Renal cortex interstitium (tissue), 15 donors: ENCODE measurements at places on chromosomes 11 and 22.

- no peak for DNase-seq
Measured at GRCh38 chr11:94655291-94655690, 88.1 kb downstream of the PIWIL4 start.

DNA sequence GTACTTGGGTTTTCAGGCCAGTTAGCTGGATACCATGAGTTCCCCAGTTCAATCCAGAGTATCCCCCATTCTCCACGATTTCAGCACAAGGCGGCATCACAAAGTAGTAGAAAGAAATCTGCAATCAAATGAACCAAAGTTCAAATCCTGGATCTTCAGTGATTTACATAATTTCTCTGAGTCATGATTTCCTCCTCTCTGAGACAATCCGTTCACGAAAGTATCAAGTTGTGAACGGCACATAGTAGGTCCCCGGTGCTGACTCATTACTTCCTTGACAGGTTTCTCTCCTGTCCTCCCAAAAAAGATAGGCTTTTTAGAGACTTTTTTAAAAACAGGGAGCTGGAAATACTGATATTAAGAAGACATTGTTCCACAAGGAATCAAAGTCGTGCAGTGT lies 69.1 kb upstream of the AKIP1 start:
- no peak for DNase-seq

DNA sequence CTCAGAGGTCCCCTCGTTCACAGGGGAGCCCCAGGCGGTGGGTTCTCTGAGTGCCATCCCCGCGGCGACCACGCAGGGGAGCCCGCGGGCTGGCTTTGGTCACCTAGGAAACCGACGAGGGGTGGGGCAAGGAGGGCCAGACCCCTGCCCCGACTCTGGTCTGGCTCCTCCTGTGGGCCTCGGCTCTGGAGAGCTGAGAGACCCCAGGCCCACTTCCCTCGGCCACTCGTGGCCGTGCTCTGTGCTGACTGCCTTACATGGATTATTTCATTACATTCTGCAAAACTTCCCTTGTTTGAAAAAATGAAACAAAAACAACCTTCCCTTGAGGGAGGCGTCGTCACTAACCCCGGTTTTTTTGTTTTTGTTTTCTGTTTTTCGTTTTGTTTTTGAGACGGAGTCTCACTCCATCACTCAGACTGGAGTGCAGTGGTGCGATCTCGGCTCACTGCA lies 15.1 kb upstream of the CYTH4 start:
- DNase-seq = no peak

- no peak for DNase-seq
Measured at GRCh38 chr11:67671211-67671520, 3.3 kb downstream of the ALDH3B2 start.

DNA sequence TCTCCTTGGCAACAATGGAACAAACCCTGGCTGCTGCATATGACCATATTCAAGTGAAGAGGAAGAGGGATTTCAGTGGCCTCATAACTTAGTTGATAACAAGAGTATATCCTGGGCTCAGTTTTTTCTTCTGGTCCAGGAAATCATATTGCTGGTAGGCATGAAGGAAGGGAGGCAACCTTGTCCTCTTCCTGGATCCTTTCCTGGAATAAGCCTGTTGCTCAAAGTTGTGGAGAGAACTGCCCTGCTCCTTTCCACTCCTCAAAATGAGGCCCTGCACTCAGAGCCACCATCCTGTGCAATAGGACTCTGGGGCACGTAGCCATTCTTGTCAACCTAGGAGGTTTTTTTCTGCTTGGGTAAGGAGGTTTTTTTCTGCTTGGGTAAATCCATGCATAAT lies 128.7 kb upstream of the PITPNB start:
- no peak for DNase-seq

DNA sequence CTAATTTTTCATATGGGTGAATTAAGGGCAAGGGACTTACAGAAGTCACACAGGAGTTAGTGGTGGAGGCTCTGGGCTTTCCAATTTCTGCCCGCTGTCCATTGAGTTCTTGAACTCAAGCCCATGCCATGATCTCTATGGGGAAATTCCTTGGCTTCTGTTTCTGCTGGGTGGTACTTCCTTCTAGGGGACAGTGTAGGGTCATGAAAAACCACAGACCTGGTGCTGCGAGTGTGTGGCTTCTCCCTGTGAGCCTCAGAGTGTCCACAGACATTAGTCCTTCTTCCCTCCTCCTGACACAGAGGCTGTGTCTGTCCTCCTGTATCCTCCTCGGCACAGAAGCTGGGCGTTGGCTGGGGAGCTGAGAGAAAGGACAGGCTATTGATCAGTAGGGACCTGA lies 6.3 kb upstream of the SEZ6L start:
- no peak for DNase-seq

DNA sequence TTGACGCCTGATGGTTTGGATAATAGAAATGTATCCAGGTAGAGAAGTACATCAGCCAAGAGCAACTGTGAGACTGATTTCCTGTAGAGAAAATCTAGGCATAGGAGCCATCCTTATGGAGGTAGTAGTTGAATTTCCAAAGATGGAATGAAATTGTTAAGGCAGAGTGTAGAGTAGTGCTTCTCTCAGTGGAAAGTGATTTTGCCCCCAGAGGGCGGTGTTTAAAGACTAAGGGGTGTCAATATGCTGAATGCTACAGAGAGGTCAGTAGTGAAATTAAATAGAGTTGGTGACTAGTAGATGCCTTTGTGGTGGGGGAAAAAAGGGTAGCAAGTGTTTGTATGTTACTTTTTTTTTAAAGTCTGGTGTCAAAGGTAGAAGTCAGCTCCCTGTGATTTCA lies 54.5 kb downstream of the TRIM44 start:
- DNase-seq = no peak

- DNase-seq = no peak
Measured at GRCh38 chr11:111213256-111213655, 32.3 kb upstream of the POU2AF2 start.

DNA sequence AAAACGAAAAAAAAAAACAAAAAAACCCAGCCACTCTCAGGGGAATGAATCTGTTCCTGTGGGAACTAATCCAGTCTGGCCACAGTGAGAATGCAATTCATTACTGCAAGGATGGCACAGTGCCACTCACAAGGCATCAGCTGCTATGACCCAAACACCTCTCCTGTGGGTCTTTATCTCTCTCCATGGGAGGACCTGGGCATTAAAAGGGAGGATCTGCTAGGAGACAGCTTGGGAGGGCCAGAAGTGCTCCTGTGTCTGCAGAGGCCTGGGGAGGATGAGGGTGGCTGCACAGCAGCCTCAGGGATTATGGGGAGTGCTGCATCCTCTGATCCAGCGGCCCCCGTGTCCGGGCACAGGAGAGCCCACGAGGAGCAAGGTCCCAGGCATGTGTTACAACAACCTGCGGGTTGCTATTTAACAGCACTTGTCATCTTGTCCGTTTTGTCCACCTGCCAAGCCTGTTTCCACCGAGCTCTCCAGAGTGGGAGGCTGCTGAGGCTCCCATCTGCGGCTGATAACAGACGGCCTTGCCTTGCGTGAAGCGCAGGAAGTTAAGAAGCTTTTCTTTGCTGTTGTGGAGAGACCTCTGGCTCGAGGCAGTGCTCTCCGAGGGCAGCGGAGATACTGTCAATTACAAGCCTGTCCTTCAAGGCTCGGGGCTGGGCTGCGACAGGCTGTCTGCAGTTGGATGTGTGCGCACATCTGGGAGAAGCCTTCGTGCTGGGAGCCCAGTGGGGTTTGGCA lies 97.7 kb downstream of the NXPE2 start:
- DNase-seq = no peak

DNA sequence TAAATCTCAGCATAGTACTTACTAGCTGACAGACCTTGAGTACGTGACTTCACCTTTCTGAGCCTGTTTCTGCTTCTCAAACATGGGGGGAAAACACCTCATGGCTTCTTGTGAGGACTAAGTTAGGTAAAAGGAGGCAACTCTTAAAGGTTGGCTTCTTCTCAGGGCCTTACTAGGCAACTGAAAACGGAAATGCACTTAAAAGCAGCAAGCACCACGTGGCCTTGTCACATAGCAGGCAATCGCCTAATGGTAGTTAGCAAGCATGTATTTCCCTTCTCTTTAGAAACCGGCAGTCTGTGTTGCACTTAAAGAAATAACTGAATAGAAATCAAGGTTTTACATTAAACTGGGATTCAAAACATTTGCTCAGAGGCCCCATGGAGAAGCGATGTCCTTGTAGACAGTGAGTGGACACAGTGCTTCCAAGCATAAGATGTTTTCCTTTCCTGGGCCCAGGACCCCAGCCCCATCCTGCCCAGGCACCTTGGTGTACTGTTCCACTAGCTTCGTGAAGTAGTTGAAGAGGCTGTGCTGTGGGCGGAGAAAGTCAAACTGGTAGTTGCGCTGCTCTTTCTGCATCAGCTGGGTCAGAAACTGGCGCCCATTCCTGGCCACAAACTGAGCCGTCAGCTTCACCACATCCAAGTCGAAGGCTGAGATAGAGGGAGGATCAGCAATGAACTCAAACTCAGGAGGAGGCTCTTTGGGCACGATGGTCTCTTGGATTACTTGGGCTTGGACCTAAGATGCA lies 12.1 kb downstream of the SF3A1 start:
- no peak for DNase-seq

GRCh38 chr11:9862981-9863380 lies 199.1 kb downstream of the SWAP70 start:
- no peak for DNase-seq

DNA sequence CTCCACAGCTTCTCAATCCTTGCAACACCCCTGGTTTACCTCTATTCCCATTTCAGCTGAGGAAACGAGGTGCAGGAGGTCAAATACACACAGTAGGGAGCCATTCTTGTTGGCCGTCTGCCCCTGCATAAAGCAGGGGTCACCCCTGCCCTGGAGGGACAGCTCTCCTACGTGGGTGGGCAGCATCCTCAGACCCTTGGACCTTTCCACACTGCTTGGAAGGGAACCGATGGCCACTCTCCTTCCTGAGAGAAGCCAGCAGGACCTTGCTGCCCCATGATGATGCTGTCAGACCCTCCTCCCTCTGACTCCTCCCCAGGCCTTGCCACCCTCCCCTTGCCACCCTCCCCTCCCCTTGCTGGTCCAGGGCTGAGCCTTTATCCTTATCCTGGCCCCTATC lies 121.1 kb upstream of the SYT13 start:
- no peak for DNase-seq

DNA sequence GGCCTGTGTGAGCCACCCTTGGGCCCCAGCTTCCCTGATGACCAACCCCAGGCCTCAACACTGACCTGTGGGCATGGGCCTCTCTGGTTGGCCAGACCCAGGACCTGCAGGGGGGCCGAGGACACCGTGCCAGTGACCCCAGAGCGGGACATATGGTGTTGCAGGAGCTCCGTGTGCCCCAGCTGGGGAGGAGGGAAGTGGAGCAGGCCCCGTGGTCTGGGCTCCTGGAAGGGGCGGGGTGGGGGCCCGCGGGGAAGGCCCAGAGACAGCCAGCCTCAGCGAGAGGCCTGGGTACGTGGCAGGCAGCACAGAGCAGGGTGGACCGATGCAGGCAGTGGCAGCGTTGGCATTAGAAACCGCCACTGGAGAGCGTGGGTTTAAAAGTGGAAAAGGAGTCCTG lies 22.2 kb downstream of the MUC6 start:
- no peak for DNase-seq

DNA sequence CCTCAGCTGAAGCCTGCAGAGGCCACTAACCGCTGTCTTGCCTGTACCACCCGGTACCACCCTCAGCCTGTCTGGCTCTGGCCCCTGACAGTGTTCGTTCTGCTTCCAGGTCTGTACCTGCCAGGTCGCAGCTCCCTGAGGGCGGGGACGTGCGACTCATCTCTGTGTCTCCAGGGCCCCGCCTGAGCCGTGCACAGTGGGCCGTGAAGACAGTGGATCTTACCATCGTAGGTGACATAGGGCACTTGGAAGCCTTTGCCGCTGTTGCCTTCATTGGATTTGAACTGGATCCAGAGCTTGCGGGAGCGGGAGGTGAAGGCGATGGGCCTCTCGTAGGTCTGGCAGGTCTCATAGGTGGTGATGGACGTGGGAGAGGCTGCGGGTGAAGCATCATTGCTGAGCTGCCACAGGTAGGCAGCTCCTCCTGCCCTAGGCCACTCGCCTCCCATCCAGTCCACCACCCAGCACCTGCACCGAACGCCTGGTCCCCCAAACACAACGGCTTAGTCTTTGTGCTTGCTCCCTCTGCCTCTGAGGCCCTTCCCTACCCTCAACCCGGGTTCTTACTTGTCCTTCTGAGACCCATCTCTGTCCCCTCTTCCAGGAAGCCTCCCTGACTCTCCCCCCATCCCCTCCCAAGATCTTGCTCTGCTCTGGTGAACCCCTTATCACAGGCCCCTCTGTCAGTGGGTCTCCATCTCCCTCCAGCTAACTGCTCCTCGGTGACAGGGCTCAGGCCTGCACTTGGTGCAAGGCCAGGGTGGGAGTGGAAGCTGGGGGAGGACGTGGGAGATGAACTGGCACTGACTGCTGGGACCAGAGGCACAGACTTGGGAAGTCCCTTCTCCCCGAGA lies 21.1 kb upstream of the TTLL12 start:
- DNase-seq = no peak

DNA sequence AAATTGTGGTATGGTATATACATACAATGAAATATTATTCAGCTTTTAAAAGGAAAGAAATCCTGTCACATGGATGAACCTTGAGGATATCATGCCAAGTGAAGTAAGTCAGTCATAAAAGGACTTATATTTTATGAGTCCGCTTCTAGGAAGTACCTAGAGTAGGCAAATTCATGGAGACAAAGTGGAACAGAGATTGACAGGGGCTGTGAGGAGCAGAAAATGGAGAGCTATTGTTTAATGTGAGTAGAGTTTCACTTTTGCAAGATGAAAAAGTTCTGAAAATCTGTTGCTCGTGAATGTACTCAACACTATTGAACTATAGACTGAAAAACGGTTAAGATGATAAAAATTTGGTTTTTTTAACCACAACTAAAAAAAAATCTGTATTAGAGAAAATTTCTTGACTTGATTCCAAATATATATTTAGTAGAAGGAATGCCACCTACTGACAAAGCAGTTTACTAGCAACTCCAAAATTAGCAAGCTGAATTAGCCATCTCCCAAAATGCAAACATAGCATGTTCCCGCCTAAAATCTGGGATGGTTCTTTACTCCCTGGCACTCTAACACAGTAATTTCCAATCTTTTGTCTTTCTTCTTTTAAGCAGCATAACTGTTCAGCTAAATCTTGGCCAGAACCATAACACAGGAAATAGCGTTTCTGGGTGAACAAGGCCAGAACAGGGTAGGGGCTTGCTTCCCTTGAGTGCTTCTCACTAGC lies 1.5 kb downstream of the UFD1 start:
- DNase-seq = no peak

- no peak for DNase-seq
Measured at GRCh38 chr11:134488913-134489312, 76.9 kb upstream of the B3GAT1 start.

DNA sequence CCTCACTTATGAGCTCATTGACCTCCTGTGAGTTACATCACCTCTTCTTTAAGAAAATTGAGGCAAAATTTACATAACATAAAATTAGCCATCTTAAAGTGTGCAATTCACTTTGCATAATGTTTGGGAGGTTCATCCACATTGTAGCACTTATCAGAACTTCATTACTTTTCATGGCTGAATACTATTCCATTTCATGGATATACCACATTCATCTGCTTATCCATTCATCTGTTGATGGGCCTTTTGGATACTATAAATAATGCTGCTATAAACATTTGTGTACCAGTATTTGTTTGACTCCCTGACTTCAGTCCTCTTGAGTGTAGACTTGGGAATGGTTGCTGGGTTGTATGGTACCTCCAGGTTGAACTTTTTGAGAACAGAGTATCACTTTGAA lies 103.4 kb downstream of the TP53I11 start:
- DNase-seq = no peak

- peak; percentile 35 for DNase-seq
Measured at GRCh38 chr11:13042873-13043342, 33.8 kb downstream of the RASSF10 start.
